ENCODE measurements at places on chromosomes 3 and 15. TPM values are rescaled to one million over a fixed set of nuclear protein-coding genes. Genes with fewer than 3 reads are reported as not detected.
A peak's percentile ranks its signal among the peaks of the same experiment; 100 is the strongest.

DNA sequence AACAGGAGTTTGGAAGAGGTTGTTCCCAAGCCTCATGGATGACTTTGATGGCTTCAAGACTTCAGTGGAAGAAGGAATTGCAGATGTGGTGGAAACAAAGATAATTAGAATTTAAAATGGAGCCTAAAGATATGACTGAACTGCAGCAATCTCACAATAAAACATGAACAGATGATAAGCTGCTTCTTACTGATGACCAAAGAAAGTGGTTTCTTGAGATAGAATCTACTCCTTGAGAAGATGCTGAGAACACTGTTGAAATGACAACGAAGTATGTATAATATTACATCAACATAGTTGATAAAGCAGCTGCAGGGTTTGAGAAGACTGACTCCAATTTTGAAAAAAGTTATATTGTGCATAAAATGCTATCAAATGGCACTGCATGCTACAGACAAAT lies 21.2 kb downstream of the MYO9A start:
- DNase-seq = no peak

DNA sequence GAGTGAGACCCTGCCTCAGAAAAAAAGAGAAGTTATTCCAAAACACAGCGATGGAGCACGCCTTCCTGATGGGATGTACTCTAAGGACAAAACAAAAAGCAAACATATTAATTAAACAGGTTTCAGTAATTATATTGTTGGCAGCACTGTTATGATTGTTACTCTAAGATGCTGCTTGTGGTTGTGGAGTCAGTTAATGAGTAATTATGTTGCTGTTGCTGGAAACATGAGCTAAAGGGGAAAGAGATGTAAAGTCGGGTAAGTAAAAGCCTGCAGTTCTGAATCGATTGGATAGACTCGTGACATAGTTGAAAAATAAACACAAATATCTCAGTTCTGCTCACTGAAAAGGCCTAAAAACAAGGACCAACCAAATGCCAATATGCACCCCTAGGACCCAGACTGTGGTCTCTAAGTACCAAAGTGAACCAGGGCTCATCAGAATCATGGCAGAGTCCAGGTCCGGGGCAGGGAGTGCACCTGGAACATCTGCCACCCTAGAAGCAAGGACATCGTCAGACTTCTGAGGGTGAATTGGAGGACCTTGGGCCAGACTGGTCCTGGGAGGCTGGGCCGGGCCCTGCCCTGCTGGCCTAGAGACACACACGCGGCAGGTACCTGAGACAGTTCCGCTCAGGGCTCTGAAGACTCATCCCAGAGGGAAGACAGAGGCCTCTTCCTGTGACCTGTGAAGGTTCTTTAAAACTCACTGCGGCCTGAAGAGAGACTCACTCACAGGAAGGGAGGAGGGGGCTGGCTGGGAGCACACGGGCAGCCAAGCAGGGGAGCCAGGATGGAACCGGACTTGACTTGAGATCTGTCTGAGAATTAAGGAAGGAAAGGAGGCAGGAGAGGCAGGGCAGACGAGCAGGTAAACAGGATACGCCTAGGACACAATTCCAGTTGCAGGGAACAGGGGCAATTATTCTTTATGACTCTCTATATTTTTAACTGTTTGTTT lies 140.5 kb downstream of the LRRK1 start:
- peak; percentile 36 for DNase-seq

Gene STRA6
- not detected for total RNA-seq

DNA sequence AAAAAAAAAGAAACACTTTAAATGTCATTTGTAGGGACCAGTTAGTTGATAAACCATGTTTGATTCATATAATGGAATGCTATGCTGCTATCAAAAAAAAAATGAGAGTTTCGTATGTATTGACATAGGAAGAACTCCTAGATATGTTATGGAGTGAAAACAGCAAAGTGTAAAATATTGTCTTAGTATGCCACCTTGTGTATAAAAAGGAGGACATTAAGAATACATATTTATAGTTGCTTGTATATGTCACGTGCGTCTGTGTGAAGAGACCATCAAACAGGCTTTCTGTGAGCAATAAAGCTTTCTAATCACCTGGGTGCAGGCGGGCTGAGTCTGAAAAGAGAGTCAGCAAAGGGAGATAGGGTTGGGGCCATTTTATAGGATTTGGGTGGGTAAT lies 39.5 kb downstream of the KBTBD8 start:
- no peak for DNase-seq

Gene GOLGA8J
- total RNA-seq = not detected

DNA sequence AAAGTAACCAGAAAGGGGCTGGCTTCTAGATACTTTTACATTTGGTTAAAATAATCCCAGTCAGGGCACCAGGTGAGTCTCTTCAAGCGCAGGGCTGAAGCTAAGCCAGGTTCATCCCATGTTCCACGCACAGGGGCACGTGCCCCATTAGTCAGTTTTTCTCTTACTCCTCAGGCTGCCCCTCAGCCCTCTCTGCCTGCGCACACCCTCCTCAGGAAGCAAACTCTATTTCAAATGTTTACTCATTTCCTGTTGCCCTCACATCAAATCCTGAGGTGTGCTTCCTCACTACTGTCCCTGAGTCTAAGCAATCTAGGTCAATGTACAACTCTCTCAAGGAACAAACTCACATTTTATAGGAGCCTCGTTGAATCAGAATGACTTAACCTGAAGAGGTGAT lies 48.5 kb downstream of the THBS1 start:
- DNase-seq = no peak

Gene STX19
- total RNA-seq = 4.2 TPM

Gene MON1A
- 12.4 TPM for total RNA-seq

GRCh38 chr3:162250782-162251181 lies 754.2 kb downstream of the OTOL1 start:
- no peak for DNase-seq

Gene BCHE
- total RNA-seq = 4.8 TPM

Gene SLC28A1
- not detected for total RNA-seq

GRCh38 chr15:61768131-61768530 lies 292.1 kb downstream of the VPS13C start:
- no peak for DNase-seq

DNA sequence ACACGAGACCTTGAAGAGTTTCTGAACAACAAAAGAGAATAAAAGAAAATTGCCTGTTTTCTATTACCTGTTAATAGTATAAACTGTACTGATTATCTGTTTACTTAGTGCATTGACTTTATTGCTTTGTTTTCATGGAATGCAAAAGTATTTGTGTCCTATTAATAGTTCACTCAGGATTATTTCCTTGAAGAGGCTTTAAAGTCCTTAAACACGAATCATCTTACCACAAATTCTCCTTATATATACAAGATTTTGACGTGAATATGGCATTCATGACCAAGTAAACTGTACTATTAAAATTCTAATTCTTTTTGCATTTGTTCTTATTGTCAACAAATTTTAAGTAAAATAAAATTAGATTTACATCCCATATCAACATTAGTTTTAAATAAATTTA lies 513.0 kb downstream of the NTRK3 start:
- DNase-seq = no peak

- DNase-seq = no peak
These were observed 215.9 kb upstream of the PEX5L start for GRCh38 chr3:180252683-180253082.

GRCh38 chr3:126434931-126435411 lies 40.3 kb downstream of the CFAP100 start:
- no peak for DNase-seq

DNA sequence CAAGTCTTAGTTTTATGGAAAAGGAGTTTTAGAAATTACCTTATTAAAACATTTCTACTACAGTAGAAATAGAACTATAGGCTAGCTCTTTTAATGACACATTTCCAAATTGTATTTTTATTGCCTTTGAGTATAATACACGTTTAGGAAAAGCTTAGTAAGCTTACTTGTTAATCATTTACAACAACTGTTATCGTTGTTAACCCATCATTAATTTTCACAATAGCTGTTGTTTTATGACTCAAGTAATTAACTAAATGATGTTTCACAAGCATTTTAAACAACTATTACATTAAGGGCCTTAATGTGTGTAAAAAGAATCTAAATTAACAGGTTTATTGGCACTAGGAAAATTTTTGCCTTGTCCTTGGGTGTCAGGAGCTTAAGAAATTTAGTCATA lies 120.5 kb upstream of the THRB start:
- no peak for DNase-seq

DNA sequence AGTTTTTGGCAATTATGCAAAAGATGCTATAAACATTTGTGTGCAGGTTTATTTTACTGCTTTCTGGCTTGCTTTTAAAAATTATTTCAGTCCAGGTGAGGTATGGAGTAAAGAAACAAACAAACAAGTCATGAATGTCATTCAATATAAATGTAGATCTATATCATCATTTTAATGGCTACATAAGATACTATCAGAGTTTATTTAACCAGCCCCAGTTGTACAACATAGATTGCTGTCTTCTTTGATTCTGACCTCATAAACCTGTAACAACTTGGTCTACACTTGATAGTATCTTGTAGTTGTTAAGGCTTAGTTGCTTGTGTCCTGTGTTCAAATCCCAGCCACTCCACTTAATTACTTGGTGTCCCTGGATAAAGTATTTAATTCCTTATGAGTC lies 46.0 kb upstream of the RNU6-1 start:
- DNase-seq = no peak
